Progenitor cell of endocrine pancreas (in vitro differentiated cells): ENCODE measurements at places on chromosomes 3 and 15.

GRCh38 chr3:52519445-52520140, 14.1 kb downstream of the NT5DC2 start:
- no peak for DNase-seq

DNA sequence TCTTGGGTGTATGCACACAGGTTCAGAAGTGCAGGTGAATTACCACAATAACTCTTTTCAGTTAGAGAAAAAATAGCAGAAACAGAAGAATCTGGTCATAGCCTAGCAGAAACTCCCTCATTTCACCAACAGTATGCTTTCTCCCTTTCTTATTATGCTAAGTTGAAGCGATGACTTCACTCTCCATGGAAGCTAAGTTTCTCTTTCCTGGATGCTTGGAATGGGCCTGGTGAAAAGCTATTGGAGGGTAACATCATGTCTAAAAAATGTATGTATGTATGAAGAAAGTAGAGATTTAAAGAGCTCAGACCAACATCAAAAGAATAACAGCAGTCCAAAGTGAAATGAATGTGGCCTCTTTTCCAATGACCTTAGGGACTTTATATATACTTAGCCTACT, 145.5 kb downstream of the TIGIT start:
- DNase-seq: no peak

DNA sequence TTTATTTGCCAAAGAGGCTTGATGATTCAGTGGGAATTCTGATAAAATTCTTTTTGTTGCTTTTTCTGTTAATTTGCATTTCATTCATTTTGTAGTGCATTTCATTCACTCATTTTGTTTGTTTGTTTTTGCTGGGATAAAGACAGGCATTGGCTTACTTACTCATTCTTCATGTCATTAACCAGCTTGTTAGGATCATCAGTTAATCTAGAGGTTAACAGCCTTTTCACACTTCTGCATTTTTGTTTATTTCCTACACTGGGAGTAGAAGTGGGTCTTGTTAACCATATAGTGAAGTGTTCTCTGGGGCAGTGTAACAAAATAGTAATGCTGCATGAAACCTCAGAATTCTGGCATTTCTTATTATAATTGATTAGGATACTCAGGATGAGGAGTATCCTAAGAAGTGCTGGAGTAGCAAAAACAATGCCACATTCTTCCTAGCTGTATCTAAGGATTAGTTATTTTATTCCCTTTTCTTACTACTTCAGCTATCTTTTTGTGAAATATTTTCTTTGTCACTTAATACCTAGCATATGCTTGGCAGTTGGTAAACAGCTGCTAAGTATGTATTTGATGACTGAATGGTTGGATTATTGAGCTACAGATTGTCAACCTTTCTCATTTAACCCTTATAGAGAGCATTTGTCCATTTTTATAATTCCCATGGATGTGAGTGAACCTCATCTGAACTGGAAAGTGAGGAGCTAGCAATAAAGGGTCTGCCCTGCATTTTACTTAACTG, 135.7 kb upstream of the LRRFIP2 start:
- DNase-seq: no peak

GRCh38 chr3:102038477-102039142, 189.3 kb downstream of the NFKBIZ start:
- no peak for DNase-seq

DNA sequence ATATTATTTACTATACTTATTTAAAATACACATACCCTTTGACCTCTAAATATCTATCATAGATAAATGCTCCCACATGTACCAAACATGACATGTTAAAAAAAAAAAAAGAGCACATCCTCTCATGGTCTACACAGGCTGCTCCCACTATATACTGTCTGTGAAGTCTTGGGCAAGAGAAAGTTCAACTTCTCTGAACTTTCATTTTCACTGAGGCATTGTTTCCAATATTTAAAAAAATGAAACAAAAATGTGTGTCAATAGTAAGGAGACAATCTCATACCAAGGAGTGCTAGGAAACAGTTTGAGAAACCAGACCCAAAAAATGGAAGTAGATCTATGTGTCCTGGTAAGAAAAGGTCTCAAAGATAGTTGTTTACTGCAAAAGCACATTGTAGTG, 29.3 kb downstream of the SLC4A7 start:
- no peak for DNase-seq
